Activated naive CD4-positive, alpha-beta T cell treated with anti-CD3 and anti-CD28 coated beads for 36 hours (primary cell): ENCODE measurements at places on chromosomes 4 and X. TPM values are rescaled to one million over a fixed set of nuclear protein-coding genes. Genes with fewer than 3 reads are reported as not detected.

DNA sequence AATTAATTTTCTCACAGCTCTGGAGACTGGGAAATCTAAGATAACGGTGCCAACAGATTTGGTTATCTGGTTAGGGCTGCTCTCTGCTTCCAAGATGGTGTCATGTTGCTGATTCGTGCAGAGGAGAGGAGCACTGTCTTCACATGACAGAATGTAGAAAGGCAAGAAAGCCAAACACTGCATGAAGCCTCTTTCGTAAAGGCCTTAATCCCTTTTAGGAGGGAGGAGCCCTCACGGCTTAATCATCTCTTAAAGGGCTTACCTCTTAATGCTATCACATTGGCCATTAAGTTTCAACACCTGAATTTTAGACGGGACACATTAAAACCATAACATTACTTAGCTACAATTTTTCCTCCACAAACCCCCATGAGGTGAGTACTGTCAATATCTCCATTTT lies 174.1 kb downstream of the COX18 start:
- H3K27me3 ChIP-seq: peaks cover 8% of the 10 kb centered on the region
- H3K4me1 ChIP-seq: no peaks in the 10 kb centered on the region
- no peak for DNase-seq
- no peaks in the 10 kb centered on the region for H3K36me3 ChIP-seq
- no peak overlapping the region for H3K4me3 ChIP-seq

DNA sequence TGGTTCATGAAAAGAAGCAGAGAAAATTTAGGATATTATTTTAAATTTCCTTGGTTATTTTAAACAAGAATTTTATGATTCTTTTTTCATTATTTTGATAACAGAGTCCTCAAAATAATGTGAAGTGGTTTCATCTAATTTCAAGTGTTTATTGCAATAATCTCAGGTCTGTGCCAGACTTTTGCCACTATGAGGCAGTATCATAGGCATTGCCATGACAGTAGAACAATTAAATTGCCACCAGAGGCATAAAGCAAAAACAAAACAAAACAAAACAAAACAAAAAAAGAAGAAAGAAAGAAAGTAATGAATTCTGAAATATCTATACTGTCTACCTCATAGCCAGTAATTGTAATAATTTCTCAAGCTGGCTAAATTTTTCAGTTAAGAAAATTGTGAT lies 739.2 kb downstream of the KCTD8 start:
- no peaks in the 10 kb centered on the region for H3K4me1 ChIP-seq
- no peaks in the 10 kb centered on the region for H3K36me3 ChIP-seq
- no peaks in the 10 kb centered on the region for H3K27me3 ChIP-seq
- H3K4me3 ChIP-seq: no peak overlapping the region
- no peak overlapping the region for H3K27ac ChIP-seq

The CRMP1 gene
- not detected for total RNA-seq

The LNX1 gene
- total RNA-seq: not detected

GRCh38 chrX:46754036-46754435 lies 4.9 kb downstream of the SLC9A7 start:
- H3K27ac ChIP-seq: no peak overlapping the region
- no peaks in the 10 kb centered on the region for H3K27me3 ChIP-seq
- no peak overlapping the region for H3K4me3 ChIP-seq
- DNase-seq: no peak
- H3K4me1 ChIP-seq: peaks cover 24% of the 10 kb centered on the region

DNA sequence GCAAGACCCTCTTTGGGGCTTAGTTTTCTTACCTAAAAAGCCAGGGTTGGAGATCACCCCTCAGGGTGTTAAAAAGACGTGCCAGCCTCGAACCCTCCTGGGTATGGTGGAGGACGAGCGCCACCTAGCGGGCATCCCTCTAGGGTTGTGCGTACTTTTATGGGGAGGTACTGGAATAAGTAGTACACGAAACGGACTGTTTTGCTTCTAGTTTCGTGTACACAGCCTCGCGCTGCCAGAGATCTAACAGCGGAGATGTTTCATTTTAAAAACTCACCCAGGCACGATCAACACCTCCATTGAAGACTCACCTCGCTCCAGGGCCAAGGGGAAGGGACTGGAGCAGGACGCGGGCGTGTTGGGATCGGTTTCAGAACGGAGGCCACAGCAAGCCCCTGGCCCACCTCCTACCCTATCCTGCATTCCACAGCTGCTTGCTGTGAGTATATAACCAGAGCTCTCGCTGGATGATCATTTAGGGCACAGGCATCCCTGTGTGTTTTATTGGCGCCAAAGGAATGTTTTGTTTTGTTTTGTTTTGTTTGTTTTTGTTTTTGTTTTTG lies 4.8 kb upstream of the NKX3-2 start:
- peaks cover 65% of the 10 kb centered on the region for H3K27me3 ChIP-seq
- H3K36me3 ChIP-seq: no peaks in the 10 kb centered on the region
- peak overlapping the region; percentile 69 for H3K4me3 ChIP-seq
- H3K27ac ChIP-seq: no peak overlapping the region
- peaks cover 28% of the 10 kb centered on the region for H3K4me1 ChIP-seq
